NAMALWA (cell line): ENCODE measurements at places on chromosomes 4 and X.

DNA sequence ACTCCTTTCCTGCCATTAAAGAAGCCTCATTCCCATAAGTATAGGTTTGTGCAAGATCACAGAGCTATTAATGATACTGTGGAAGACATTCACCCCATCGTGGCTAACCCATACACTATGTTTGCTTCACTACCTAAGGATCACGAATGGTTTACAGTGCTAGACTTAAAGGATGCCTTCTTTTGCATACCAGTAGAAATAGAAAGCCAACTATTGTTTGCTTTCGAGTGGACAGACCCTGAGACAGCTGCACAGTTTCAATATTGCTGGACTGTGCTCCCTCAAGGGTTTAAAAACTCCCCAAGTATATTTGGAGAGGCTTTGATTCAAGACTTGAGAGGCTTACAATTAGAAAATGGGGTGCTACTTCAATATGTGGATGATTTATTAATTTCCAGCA is 16.0 kb upstream of the PAPSS1 start:
- DNase-seq, result no peak

GRCh38 chr4:126209147-126209546 is 894.4 kb downstream of the FAT4 start:
- no peak for DNase-seq

- DNase-seq, result no peak
Measured at GRCh38 chrX:30895370-30895769, 6.3 kb upstream of the TAB3 start.

GRCh38 chrX:119757646-119757978 is 776 bp upstream of the SOWAHD start:
- DNase-seq, result no peak

DNA sequence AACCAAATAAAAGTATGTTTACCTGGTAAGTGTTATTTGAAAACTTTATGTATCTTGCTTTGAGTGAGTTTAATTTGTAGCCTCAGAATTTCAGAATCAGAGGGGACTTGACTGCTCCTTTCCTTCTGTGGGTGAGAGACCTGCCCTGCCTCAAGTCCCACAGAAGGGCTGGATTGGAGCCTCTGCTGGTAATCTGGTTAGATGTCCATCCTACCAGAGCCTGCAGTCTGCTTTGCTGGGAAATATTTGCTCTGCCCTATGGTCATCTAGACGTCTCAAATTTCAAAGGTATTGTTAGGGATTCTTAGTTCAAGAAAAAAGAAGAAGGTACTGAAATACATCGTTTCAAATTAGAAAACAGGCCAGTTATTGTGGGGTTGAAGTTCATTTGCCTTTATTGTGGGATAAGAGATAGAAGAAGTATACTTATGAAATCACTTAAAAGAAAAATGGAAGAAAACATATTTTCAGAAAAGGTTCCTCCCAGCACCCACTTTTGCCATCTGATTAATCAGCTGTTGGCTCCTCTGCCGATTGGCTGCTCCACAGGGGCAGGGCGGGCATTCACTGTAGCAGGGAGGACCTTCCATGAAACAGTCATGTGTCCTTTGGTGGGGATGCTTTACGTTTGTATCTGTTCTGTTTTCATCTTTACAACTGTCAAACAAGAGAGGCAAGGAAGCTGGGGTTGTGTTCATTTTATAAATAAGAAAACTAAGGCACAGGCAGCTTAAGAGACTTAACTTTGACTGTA is 73.3 kb upstream of the TLR2 start:
- DNase-seq, result no peak

- DNase-seq, result peak; percentile 70
Measured at GRCh38 chr4:183445097-183445428, 627 bp downstream of the CDKN2AIP start.

DNA sequence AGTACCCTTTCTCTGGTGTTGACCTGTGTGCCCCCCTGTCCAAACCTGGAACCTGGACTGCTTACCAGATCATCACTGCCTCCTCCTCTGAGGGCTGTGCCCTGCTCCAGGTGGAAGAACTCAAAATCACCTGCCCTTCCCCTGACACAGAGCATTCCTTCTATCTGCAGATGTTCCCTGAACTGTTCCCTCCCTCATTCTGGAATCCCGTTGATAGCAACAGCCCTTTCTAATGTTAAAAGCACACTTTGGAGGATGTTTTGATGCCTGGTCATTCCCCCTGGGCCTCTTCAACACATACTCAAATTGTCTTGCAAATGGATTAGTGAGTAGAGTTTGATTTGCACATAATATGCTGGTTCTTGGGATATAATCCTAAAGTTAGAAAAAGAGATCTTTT is 225.8 kb downstream of the FGF13 start:
- DNase-seq, result no peak

DNA sequence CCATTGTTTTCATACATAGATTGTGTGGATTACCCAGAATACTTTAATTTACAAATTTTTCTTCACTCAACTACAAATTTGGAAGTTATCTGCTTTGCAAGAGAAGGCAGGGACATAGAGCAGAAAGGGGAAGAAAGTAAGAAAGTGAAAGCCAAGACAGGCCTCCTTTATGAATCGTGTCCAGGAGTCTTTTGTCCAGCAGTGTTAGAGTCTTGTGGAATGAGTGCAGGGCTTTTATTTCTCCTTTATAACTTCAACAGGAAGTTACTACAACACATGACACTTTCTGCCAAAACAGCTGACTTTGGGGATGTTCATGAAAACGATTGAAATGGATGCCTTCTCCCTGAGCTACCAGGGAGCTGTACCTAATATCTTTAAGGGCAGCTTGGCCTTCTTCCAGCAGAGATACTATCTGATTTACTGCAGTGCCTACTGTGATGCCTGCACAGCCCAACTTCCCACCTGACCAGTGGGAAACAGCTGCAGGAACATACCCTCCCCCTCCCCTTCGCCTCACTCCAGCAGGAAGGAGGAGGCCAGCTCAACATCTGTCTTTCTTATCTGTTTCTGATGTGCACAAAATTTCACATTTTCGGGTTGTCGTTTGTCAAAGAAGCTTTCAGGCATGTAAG is 557.7 kb upstream of the SLIT2 start:
- no peak for DNase-seq
